Activated T-cell treated with anti-CD3 and anti-CD28 coated beads, Interleukin-2, amount 50 U/mL, for 72 hours (primary cell): ENCODE measurements at places on chromosomes 5 and 9.

GRCh38 chr5:1558944-1559343 is 35.2 kb upstream of the LPCAT1 start:
- DNase-seq: no peak

DNA sequence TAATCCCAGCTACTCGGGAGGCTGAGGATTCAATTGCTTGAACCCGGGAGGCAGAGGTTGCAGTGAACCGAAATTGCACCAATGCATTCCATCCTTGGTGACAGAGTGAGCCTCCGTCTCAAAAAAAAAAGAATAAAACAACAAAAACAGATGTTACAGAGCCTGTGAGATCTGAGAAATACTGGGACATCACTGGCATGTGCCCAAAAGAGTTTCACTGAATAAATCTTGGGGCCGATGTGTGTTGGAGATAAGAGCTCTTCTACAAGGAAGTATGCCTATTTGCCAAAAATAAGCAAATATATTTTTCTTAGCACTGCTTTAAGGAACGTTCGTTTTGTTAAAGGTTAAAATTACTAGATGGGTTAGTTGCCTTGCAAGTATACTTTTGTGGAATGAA is 55.1 kb downstream of the KIAA1958 start:
- DNase-seq: no peak

GRCh38 chr5:54517174-54517511 is 416 bp upstream of the SNX18 start:
- DNase-seq: no peak

DNA sequence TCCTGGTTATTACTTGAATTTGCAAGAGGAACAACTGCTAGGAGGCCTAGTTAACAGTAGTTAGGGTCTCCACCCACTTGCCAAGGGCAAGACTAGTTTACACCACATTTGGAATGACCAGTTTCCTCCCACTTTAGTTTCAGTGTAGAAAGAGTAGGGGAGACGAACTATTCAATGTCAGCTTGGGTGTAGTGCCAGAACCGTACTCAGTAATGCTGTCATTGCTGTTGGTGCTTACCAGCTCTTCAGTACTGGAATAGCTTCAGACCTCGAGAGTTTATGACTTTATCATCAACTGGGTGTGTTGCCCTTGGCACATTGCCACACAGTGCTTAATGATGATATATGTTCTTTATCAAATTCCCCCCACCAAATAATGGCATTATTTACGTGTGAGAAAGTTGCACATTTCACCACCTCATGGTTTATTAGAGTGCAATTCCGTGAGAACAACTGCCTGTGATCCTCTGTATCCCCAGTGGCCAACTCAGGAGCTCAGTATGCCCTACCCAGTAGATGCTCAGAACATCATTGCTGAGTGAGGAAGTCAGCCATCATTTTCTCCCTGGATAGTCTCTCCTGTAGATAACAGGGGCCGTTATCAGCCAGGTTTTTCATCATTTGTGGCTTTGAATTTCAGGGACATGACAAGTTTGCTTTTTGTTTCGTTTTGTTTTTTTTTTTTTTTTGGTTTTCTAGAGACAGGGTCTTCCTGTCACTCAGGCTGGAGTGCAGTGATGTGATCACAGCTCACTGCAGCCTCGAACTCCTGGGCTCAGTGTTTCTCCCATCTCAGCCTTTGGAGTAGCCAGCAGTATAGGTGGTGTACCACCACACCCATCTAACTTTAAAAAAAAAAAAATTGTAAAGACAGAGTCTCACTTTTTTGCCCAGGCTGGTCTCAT is 67.3 kb downstream of the DOCK8 start:
- peak; percentile 9 for DNase-seq

- DNase-seq: no peak
Observed at GRCh38 chr5:52864884-52865283, 77.2 kb downstream of the ITGA1 start.

GRCh38 chr9:5629312-5630080 is 589 bp downstream of the RIC1 start:
- DNase-seq: peak; percentile 56

- DNase-seq: no peak
Observed at GRCh38 chr5:124935065-124935464, 188.6 kb upstream of the ZNF608 start.

- no peak for DNase-seq
Observed at GRCh38 chr5:16826379-16827125, 109.5 kb downstream of the MYO10 start.

GRCh38 chr5:110043025-110043424 is 353.3 kb downstream of the MAN2A1 start:
- DNase-seq: no peak

- no peak for DNase-seq
Observed at GRCh38 chr5:32964261-32964660, 253.1 kb downstream of the NPR3 start.
